ENCODE measurements at places on chromosomes 2 and 18. TPM values are rescaled to one million over a fixed set of nuclear protein-coding genes. Genes with fewer than 3 reads are reported as not detected.

Gene VWC2L
- total RNA-seq, result not detected

Gene DYSF
- total RNA-seq, result 15.2 TPM

Gene MALL
- not detected for total RNA-seq

Gene CAPN14
- not detected for total RNA-seq

Gene PLEK
- 0.10 TPM for total RNA-seq

Gene CRYGD
- total RNA-seq, result not detected

Gene ADD2
- 0.08 TPM for total RNA-seq

Gene LOXHD1
- not detected for total RNA-seq

Gene PLEKHH2
- total RNA-seq, result 7.1 TPM

All from SJCRH30 (cell line).